HL-60 (cell line): ENCODE measurements at places on chromosomes 1 and 21.

DNA sequence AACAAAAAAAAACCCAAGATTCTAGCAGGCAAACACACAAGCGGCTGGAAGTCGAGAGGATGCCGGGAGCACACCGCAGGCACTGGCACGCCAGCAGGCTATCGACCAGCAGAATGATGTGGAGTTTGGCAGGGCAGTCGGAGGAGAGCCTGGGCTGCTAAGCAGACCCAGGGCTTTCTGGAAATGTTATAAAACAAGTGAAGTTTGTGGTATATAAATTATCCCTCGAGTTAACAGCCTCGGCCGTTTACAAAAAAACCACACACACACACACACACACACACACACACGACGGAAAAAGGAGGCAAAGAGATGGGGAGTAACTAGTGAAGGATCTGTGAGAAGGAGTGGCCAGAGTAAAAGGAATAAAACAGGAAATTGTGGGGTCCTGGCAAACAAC, 87.2 kb upstream of the IVNS1ABP start:
- no peak for DNase-seq

GRCh38 chr1:217590598-217590997, 40.3 kb downstream of the GPATCH2 start:
- DNase-seq = no peak

DNA sequence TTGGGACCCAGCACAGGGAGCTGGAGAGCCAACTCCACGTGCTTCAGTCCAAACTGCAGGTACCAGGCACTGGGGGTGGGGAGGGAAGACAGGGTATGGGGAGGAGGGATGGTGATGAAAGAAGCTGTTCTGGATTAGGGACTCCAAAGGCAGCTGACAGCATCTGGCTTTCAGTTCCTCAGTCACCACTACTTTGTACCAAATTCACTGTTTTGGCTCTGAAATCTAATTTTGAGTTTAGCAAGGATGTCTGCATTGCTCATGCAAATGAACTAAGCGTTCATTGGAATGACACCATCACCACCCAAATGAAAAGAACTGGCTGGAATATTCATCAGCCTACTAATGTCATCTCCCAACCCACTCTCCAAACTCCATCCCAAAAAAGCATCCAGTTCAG, 8.7 kb downstream of the C1orf74 start:
- DNase-seq = no peak

DNA sequence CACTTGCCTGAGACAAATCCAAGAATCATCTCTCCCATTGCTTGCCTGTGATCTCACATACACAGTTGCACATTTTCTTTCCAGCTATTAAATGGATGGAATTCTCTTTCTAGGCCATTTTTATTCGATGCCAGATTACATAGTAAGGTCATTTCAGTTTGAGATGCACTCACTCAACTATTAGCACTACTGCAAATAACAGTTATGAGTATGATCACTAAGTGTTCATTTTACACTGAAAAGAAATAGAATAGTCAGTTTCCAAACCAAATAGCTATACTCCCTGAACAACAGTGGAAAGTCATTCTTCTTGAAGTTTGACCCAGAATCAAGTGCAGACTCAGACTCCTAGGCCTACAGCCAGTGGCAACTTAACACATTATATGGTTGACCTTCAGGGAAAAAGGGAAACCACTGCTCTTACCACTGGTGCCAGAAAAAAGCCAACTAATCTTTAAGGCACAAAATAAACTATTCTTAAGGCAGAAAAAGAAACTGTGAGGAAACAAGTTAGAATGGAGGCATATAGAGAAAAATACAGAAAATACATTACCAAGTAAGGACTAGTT, 31.5 kb downstream of the WNT2B start:
- DNase-seq = no peak

DNA sequence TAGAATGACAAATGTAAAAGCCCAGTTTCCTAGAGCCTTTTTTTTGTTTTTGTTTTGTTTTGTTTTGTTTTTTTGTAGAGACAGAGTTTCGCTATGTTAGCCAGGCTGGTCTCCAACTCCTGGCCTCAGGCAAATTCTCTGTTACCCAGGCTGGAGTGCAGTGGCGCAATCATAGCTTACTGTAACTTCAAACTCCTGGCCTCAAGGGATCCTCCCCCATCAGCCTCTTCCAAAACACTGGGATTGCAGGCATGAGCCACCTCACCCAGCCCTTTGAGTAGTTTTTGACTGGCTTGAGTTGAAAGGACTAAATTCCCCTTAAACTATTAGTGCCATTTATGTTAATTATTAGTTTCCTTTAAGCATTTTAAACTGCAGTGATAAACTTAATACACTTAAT, 28.8 kb upstream of the ZBTB18 start:
- no peak for DNase-seq

DNA sequence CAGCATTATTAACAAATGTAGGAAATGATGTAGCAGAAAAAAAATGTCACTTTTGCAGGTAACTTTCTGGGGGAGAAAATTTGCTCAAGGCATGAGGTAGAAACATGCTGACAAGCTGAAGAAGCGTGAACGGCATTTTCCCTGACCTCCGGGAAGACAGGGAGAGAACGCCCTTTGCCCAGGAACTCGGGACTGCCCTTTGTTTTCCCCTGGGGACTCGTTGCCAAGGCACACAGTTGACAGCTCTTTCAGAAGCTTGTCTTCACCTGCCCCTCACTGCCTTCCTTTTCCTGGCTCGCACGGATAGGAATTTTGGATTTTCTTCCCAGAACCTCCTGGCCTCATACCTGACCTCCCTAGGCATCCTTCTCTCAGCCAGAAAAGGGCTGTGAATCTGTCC, 52.7 kb upstream of the COA6 start:
- DNase-seq = no peak

- peak; percentile 81 for DNase-seq
Observed at GRCh38 chr21:41927727-41928409, 25.9 kb downstream of the C2CD2 start.

DNA sequence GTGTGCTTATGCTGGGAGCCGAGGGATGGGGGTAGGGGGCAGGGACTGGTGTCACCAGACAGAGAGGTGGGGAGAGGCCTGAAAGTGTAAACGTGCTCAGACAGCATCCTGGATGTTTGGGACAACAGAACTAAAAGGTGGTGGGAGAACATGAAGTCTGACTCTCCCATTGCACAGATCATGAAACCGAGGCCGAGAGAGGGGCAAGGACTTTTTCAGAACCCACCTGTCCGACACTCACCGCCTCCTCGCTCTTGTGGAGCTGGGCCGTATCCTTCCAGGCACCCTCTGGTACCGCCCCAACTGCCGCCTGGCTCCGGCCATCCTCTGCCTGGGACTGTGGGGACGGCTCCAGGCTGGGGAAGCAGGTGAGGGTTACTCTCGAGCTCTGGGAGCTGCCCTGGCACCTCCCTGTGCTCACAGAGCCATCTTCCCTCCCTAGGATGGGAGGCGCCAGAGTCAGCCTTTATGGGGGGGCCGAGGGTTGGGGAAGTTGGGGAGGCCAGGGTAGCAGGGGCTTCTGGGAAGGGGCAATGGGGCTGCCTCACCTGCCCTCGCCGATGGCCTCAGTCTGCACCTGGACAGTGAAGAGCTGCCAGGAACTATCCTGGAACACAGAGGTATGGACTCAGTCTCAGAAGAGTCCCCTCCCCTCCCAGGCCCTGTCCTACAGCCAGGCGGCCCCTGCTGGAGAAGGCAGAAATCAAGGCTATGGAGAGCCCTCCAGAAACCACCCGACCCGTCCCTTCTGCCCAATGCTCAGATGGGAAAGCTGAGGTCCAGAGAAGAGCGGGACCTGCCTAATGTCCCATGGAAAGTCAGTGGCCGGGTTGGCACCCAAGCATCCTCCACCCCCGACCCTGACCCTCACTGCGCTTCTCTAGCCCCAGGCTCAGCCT, 7.0 kb downstream of the ATP13A2 start:
- DNase-seq = no peak

DNA sequence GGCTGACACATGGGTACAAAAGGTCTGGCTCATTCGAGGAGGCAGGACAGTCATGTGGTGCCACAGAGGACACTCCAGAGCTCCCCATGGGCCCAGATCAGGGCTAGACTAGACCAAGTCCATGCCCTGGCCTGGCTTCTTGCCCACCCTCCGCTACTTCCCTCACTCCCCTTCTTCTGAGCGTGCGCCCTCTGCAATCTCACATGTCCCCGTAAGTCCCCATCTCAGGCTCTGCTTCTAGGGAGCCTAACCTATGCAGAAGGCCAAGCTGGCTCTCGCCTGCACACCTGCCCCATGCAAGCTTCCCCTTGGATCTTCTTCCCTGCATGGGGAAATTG, 553.6 kb downstream of the PTPRU start:
- no peak for DNase-seq

- DNase-seq = no peak
Observed at GRCh38 chr1:155553349-155553748, 9.3 kb downstream of the ASH1L start.

- DNase-seq = peak; percentile 17
Observed at GRCh38 chr1:28326984-28327383, 1.9 kb upstream of the MED18 start.

DNA sequence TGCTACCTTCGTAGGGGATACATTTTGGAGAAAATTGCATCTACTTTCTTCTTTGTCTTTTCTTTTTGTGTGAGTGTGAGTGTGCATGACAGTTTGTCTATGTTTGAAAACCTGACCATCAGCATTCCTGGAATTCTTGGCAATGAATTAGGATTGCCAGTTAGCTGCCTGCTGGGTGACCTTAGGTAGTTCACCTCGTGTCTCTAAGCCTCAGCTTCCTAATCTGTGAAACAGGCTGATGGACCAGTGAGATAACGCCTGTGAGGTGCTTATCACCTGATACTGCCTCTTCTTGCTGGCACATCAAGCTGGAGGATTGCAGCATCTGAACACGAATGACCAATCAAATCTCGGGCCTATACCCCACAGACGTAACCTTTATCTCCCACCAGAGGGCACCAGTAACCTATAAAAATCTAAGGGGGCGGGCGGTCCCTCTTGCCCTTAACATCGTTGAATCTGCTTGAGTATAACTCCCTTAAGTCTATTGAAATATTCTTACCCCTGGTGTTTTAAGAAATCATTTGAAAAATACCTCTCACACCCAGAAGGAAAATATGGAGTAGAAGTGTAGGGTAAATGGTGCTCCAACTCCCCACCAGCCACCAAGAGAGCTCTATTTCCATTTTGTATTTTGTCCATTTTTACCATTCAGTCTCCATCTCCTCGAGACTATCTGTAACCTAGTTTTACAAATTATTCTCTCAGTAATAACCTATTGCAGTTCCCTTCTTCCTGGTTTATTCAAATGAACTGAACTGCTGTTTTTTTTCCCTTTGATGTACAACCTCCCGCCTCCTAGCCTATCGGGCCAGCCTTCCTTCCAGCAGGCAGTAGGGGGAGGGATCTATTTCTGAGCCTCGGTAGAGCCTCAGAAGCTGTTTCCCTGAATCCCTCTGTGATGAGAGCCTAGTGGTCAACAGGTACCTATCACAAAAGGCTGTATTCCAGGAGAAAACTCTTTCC, 49.7 kb downstream of the MDM4 start:
- DNase-seq = peak; percentile 25

GRCh38 chr1:36572142-36572715, 89.5 kb upstream of the CSF3R start:
- no peak for DNase-seq
